Effector memory CD8-positive, alpha-beta T cell (primary cell): ENCODE measurements at places on chromosomes 3 and 15.

DNA sequence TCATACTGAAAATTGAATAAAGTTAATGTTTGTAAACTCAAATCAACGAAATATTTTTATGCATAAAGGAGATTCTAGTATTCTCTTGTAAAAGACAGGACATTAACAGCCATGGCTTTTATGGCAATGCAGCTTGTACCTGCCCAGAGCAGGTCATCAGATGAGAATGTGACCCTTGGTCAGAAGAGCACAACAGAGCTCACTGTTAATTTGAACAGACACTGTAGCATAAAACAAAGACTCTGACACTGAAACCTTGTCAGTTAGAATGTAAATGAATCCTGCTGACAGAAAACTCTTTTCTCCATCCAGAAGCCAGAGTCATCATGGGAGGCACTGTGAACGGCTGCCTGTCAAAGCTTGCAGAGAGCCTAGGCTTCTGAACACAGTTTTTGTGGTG is 410.6 kb downstream of the RAP2B start:
- no peak for DNase-seq

DNA sequence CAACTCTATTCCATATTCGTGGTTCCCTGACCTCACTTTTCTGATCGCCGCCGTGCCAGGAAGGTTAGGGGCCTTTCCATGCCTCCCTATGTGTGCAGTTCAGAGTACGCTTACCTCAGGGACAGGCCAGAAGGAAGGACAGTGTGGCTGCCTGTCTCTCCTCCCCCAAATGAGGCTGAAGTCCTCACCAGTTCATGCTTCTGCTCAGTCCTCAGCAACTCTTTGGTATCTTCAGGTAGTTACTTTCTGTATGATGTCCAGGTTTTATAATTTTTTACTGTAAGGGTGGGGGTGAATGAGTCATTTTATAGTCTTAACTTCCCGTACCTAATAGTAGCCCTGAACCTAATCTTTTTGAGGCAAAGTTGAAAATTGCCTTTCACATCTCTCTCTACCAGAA is 98.7 kb downstream of the VPS8 start:
- DNase-seq = no peak

DNA sequence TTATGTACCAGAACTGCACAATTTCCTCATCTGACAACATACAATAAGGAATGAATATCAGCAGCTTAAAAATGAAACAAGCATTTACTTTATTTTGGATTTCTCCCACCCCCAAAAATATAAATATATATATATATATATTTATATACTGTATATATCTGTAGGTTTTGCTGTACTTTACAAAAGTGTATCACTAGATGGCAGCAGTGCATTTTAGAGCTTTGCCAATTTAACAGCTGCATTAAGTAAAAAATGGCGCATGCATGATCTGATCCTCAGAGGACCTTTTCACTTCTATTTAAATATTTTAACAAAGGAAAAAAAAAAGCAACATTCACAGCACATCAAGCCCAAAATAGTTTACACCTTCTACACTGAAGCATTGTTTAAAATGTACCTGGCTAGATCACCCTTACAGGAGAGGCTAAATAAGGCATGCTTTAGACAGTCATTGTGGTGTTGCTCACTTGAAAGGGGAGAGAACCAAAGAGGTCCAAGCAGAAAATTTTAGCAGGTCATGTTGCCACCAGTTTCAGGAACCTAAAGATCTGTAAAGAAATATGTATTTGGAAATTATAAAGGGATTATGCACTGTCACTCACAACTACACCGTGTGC is 72.6 kb downstream of the NPTN start:
- DNase-seq = peak; percentile 6

DNA sequence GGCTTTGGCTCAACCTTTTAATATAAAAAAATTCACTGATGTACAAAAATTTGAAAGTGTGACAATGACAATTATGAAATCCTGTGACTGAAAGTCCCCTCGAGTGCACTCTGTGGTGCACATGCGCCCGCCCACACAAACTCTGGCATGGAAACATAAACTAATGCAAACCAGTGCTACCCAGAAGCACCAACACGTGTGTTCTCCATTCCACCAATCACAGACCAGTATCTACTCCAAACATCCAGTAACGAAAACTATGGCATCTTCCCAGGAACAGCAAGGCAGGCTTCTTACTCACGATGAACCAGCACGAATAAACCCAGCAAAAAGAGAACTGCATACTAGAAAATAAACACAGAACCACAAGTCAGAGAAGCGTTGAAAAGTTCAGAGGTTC is 11.7 kb upstream of the NMB start:
- no peak for DNase-seq

DNA sequence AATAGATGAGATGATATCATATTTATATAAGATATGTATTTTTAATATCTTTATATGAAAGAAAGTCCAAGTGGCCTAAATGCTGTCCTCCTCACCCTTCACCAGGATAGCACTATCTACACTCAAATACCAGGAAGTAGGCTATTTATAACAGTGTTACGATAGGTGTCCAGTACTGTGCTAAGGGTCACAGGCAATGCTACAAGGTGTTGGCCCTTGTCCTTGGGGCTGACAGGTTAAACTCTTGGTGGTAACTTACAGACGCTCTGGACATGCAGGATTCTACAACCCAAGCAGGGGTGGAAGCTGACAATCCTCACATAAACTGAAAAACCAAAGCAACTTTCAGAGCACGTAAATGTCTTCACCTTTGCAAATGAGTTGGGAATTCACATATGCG is 22.3 kb downstream of the NCEH1 start:
- no peak for DNase-seq

GRCh38 chr3:55719508-55719907 is 232.4 kb upstream of the WNT5A start:
- no peak for DNase-seq

DNA sequence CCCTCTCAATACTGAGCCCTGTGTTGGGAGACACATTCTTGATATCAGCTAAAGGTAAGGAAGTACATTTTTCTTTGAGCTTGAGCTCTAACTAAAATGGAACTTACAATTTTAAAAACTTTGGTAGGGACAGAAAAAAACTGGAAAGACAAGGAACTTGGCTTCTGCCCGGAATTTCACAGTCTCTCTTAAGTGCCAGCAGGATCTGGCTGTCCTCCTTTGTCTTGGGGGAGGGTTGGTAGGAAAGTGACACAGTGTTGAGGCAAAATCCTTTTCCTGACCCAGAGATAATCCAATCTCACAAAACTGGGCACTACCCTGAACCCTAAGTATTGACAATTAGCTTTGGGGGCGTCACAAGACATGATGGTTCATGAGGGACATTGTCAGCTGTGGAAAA is 45.3 kb downstream of the ZPLD1 start:
- no peak for DNase-seq

GRCh38 chr15:57218826-57219576 is 157.3 kb upstream of the CGNL1 start:
- DNase-seq = no peak

GRCh38 chr3:160455846-160456245 is 6.3 kb upstream of the TRIM59 start:
- DNase-seq = no peak

- DNase-seq = peak; percentile 6
These were observed 78.8 kb downstream of the AAGAB start for GRCh38 chr15:67175643-67176071.

DNA sequence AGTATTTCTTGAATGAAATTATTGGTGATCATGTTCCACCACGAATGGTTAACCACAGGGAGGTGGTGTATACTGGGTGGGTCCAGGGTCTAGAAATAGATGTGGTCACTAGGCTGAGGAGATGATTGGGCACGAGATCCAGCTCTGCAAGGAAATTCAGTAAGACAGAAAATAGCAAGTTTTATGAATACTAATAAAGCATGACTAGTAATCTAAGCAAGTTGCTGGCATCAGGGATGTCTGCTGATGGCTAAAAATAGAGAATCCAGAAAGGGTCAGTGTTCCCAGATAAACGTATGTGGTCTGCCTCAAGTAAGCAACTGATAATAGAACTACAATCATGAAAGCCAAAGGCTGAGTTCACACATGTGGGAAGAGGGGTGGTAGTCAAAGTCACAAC is 108.3 kb upstream of the FRMD4B start:
- DNase-seq = no peak

DNA sequence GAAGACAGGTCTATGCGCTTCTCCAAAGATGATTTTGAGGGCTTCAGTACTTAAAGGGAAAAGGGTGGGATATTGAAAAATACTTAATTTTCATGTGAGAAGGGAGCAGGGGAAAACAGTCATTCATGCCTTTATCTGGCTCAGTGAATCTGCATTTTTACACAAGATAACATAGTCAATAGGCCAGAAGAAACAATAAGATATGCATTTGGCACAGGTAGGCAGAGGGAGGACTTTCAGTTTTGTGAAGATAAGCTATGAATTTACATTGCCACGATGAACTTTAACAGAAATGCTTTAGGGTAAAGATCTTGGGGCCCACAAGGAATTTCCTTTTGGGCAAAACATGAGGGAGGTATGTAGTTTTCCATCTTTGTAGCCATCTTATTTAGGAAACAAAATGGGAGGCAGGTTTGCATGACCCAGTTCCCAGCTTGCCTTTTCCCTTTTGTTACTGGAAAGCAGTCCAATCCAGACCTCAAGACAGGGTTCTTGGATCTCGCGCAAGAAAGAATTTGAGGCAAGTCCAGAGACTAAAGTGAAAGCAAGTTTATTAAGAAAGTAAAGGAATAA is 504.2 kb downstream of the IGSF11 start:
- no peak for DNase-seq

GRCh38 chr3:194907811-194908210 is 222.1 kb downstream of the FAM43A start:
- no peak for DNase-seq

GRCh38 chr3:155963570-155963969 is 93.1 kb downstream of the GMPS start:
- no peak for DNase-seq

DNA sequence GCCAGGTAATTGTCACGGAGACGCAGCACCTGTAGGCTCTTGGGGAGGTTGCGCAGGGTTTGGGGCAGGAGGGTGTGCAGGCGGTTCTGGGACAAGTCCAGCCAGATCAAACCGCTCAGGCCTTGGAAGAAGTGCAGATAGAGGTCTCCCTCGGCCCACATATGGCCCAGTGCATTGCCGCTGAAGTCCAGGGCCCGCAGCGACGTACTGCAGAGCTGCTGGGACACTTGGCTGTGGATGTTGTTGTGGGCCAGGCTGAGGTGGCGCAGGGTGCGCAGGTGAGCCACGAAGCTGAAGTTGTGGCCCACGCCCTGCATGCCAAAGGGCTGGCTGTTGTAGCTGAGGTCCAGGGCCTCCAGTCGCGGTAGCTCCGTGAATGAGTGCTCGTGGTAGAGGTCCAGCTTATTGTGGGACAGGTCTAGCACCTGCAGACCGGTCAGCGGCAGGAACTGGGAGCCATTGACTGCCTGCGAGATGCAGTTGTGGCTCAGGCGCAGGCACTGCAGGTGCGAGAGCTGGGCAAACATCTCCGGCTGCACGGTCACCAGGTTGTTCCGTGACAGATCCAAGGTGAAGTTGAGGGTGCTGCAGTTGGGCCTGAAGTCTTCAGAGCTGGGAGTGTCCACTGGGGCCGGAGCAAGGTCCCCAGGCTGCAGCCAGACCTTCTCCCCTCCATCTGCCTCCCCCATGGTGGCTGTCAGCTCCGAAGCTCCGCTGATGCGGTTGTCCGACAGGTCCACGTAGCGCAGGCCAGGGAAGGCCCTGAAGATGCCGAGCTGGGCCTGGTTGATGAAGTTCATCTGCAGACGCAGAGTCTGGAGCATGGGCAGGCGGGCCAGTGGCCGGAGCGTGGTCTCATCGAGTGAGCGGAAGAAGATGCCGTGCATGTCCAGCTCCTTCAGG is 2.9 kb downstream of the TLR9 start:
- no peak for DNase-seq

DNA sequence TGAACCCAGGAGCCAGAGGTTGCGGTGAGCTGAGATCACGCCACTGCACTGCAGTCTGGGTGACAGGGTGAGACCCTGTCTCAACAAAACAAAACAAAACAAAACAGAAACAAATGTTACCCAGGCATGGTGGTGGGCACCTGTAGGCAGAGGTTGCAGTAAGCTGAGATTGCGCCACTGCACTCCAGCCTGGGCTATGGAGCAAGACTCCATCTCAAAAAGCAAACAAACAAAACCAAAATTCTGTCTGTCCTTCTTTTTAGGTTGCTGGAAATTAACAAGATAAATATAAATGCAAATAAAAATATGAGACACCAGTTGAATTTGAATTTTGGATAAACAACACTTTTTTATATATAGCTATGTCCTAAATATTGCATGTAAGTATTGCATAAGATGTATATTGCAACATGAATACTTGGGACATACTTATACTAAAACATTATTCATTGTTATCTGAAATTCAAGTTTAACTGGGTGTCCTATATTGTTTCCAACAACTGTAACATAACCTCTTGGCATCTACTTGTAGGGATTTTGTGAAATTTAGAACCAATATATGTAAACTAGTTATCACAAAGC is 4.7 kb upstream of the CEP97 start:
- no peak for DNase-seq

DNA sequence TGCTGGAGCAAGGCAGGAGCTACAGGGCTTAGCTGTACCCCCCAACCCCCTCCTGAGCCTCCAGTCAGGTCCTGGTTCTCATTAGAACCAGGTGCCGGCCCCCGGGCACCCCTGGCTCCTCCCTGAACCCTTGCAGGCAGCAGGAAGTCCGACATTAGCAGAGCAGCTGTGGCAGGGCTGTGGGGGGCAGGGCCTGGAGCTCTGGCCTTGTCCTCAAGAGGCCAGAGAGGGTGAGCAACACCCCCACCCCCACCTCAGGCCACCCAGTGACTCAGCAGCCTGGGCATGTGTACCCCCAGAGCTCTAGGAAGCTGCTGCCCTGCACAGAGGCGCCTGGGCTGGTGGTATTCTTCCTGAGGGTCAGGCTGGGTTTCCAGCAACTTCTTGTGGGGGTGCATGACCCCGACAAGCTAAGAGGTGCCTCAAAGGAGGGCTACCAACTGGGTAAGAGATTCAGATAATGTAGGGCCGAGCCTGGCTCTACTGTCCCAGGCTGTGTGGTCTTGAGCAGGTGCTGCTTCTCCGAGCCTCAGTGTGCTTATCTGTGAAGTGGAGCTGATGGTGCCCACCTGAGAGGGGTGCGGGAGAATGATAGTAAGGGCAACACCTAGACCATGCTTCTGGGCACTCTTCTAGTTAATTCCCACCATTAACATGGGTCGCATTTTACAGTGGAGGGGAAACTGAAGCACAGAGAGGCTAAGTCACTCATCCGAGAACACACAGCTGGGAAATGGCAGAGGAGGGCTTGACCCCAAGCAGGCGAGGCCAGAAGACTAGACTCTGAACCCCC is 16.0 kb downstream of the H1-8 start:
- DNase-seq = no peak

GRCh38 chr3:186973702-186974101 is 43.4 kb downstream of the ST6GAL1 start:
- DNase-seq = no peak
